ENCODE measurements at places on chromosomes 12 and 14. TPM values are rescaled to one million over a fixed set of nuclear protein-coding genes. Genes with fewer than 3 reads are reported as not detected.

NAV3 gene
- total RNA-seq = not detected

OVCH1 gene
- total RNA-seq = not detected

DNA sequence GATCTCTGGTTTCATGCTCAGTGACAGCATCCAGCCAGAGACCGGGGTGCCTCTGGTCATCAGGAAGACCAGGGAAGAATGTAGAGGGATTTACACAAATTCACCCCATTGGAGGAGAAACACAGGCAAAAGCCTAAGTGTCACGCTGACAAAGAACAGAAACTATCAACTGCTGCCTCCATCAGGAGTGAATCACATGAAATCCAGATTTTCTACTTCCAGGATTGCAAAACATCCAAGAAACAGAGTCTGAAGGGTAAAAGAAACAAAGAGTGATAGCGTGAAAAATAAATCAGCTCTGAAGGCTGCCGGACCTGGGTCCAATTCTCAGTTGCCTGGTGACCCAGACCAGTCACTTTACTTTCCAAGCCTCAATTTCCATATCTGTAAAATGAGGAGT is 136.1 kb upstream of the MAP1LC3B2 start:
- H3K4me1 ChIP-seq = no peaks in the 10 kb centered on the region
- H3K27me3 ChIP-seq = no peaks in the 10 kb centered on the region
- no peaks in the 10 kb centered on the region for H3K36me3 ChIP-seq
- H3K4me3 ChIP-seq = no peak overlapping the region

- H3K27me3 ChIP-seq = no peaks in the 10 kb centered on the region
- no peak overlapping the region for H3K27ac ChIP-seq
- H3K4me3 ChIP-seq = no peak overlapping the region
- no peaks in the 10 kb centered on the region for H3K4me1 ChIP-seq
- no peaks in the 10 kb centered on the region for H3K36me3 ChIP-seq
Measured at GRCh38 chr12:119476951-119477350, 116.6 kb upstream of the TMEM233 start.

DNA sequence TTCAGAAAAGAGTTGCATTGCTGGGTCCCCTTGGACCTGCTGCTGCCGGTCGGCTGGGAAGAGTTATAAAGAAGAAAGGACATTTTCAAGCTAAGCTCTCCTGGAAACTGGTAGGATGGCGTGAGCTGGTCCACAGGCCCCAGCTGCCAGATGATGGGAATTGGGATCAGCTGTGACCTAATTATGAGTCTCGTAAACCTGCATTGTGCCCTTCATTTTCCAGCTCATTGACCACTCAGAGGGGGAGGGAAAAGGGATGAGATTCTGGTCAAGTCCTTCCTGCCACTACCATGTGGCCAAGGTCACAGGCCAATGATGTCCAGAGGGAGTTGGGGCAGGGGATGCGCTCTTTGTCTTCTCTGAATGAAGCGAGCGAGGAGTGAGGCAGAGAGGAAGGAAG is 320.9 kb downstream of the NRXN3 start:
- no peak overlapping the region for H3K27ac ChIP-seq
- no peaks in the 10 kb centered on the region for H3K4me1 ChIP-seq
- DNase-seq = no peak
- H3K4me3 ChIP-seq = no peak overlapping the region
